ENCODE measurements at places on chromosomes 16 and 17.

DNA sequence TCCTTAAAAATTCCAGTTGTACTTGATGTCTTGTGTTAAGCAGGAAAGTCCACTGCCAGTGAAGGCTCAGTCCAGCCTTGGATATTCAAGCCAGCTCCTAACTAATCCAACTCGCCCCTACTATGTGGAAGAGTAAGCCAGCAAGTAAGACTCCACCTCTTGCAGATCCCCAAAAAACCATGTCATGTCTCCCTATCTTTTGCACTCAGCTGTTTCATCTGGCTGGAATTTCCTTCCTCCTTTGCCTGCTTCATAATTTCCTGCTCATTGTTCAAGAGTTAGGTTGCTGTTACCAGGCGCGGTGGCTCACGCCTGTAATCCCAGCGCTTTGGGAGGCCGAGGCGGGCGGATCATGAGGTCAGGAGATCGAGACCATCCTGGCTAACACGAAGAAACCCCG, 37.8 kb downstream of the RBBP6 start:
- DNase-seq: no peak

DNA sequence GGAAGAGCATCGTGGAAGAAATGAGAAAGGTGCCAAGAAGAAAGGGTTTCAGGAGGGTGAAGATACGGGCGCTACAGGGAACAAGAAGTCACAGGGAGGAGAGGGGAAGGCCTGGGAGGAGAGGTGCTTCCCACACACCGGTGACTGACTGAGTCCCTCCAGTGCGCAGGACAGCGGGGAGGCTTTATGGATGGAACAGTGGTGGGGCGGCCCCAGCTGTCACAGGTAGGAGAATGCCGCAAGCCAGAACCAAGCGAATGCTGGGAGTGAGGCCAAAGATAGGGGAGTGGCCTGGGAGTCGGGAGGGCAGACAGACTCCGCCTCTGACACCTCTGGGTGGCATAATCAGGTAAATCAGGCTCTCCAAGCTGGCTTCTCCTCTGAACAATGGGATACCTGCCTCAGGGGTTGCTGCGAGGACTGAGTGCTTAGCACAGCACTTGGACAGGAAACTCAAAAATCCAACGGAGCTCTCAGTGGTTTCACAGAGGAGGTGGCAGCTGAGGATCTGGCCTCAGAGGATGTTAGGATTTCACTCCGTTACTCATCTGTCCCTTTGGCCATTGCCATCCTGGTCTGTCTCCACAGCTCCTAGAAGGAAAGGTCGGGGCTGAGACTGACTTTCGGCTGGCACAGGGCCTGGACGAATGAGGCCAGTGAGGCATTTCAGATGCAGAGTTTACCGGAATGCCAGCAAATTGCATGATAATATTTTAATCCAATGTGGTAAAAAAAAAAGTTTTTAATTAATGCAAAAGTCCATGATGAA, 717 bp upstream of the CNP start:
- DNase-seq: peak; percentile 23

DNA sequence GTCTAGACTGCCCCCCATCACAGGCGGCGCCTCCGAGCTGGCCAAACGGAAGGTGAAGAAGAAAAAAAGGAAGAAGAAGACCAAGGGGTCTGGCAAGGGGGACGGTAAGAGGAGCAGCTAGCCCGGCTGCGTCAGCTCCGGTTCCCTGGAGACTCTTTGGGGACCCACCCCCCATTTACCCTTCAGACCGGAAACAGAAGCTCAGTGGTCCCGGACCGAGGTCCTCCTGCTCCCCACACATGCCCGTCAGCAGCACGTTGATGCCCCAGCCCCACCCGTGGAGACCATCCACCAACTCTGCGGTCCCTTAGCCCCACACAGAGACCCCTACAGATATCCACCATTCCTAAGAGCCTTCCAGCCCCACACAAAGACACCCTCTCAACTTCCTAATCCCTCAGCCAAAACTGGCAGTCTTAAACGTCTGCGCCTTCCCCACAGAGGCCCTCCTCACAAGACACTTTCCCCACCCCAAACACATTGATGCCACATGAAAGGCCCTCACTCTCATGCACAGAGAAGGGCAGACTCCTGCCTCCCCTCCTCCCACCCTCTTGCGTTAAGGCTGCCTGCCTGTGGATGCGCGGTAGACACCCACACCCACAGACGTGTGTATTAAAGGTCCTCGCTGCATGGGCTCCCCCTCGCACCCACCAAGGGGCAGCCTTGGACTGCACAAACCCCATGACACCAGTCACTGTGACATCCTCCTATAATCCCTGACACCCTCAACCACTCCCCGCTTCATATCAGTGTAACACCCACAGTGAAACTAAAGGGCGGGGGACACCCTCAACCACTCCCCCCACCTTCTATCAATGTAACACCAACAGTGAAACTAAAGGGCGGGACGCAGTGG, 58.2 kb upstream of the RPH3AL start:
- peak; percentile 47 for DNase-seq

GRCh38 chr17:77424585-77425344, 284.0 kb downstream of the SEC14L1 start:
- DNase-seq: no peak

GRCh38 chr16:1723450-1724147, 17.6 kb downstream of the MAPK8IP3 start:
- DNase-seq: no peak

GRCh38 chr16:24826096-24826690, 19.6 kb upstream of the SLC5A11 start:
- DNase-seq: no peak

- DNase-seq: no peak
Measured at GRCh38 chr17:49121696-49122292, 10.8 kb upstream of the B4GALNT2 start.

DNA sequence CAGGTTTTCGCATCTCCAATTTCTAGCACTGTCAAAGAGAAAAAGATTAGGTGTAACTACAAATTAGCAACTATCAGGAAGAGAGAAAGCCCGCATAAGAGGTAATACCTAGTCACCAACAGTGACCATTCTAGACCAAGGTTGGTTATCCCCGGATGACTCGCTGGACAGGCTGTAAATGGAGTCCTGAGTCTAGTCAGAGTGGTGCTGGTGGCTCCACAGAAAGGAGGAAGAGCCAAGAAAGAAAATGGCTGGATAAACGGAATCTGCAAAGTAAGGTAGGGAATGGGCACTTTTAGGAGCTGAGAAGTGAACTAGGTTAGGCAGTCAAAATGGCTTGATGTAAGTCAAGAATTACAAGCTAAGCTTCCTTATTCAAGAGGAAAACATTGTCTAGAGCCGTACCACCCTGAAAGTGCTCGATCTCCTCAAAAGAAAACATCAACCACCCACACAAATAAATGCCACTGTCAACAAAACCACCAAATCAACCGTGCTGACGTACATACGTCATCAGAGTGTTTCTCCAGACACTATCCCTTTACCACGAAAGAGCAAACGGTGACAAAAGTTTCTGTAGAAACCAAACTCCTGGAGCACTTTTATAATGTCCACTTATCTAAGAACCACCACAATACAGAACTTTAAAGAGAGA, 2.2 kb downstream of the GSPT1 start:
- peak; percentile 41 for DNase-seq

DNA sequence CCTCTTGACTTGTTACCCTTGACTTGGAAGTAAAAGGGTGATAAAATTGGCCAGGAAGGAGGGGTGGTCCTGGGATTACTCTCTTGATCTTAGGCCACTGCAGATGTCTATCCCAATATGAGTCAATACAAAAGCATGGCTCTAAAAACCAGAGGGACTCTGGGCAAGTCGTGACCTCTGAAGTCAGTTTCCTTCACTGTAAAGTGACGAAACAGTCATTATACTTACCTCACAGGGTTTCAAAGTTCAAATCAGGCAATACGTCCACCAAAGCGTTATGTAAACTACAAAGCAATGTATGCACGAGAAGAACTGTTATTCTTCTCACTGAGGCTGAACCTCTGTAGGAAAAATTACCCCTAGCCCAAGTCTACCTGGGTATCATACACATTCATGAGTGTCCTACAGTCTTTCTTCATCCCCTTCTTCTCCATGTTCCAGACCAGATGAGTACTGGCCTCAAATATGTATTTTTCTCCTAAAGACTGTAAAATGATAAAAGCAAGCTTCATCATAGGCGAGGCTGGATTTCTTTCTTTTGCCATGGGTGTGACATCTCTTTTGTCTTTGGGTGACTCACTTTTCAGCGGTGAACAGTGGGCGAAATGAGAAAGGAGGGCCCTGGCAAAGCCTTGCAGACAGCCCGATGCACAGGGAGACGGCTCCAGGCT, 34.5 kb upstream of the CLEC18B start:
- no peak for DNase-seq

DNA sequence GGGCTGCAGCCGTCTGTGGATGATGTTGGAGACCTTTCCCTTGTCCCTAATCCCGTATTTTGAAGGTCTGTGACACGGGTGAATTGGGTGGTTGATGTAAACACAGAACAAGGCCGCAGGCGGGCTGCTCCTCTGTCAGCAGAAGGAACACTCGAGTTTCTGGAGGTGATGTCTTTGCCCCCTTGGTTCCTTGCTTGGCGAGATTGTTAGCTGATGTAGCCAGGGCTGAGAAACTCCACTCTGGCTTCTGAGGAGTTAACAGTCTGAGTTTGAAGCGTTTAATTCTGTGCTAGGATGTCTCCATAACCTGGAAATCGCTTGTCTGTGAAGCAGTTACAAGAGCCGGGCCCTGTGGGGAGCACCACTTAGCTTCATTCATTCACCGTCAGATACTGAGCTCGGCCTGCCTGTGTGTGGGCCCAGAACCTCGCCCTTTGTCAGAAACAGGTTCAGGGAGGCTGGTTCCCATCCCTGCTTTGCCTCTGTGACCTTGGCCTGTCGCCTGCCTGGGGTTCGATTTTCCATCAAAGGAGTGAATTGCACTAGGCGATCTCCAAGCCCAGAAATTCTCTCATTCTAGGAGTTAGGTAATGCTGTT, 1.3 kb downstream of the MAPK8IP3 start:
- DNase-seq: no peak

Measured in T-helper 2 cell (primary cell).